ENCODE measurements at places on chromosomes 4 and X.

DNA sequence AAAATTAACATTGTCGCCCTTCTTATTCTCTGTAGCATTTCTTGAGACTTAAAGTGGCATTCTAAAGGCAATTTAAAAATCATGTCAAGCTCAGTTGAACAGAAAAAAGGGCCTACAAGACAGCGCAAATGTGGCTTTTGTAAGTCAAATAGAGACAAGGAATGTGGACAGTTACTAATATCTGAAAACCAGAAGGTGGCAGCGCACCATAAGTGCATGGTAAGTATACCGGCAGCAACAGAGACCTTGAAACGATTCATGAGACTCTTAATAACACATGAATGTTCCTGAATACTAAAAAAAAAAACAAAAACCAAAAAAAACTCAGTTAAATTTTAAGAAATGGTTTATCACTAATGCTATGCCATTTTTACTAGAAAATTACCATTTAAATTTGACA lies 82.4 kb upstream of the HPRT1 start:
- DNase-seq: no peak

- no peak for DNase-seq
These were observed 229.3 kb upstream of the NEIL3 start for GRCh38 chr4:177080388-177080787.

DNA sequence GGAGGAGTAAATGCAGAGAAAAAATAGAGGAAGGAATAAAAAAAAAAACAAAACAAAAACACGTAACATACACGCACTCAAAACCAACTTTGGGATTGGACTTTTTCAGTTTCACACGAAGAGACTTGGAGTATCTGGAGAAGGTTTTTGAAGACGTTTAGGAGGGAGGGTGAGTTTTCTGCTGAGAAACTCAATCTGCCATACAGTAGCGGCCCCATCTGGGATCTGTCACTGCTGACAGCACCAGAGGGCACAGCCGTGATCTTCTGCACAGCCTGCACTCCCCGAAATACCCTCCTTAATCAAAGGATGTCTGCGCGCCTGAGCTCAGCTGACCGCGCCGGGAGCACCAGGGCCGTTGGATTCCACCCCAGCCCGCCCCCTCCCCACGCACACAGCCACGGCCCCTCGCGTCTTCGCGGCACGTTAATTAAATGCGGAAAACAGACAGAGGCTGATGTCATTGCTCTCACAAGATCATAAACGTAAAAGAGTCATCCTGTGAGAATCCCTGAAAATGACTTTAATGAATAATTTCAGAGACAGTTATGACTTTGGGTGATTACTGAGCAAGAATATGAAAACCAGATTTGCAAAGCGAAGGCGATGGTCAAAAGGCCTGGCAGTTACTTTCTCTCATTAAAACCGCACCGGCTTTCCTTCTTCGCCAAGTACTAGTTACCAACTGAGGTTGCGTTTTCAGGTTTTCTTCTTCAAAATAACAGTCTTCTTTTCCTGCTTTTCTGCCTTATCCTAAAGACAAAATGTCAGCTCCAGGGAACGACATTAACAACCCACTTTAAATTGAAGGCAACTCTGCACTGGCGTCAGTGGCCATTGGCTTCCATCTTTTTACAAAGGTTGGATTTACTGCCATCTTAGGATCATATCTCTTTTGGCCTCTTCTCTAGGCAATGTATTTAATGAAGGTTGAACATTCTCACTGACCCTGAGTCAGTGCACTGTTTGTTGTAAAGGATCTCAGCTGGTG lies 10.6 kb downstream of the HAND2 start:
- DNase-seq: no peak

DNA sequence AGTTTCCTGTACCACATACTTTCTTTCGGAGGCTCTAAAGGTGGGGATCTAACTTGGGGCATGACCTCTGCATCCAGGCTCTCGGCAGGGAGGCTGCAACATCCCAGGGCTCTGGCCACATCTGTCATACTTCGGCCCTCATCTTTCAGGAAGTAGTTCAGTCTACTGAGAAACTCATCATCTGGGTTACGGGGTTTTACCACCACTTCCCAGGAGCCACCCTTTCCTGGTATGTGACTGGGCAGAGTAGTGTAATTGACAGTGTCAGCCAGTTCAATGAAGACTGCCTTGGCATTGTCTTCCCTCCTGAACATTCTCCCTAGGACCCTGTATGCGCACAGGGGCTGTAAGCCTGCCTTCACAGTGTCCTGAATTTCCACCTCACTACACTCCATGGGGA lies 2.8 kb downstream of the PNMA5 start:
- DNase-seq: no peak

- DNase-seq: no peak
These were observed 38.5 kb downstream of the PRIMPOL start for GRCh38 chr4:184688005-184688404.

DNA sequence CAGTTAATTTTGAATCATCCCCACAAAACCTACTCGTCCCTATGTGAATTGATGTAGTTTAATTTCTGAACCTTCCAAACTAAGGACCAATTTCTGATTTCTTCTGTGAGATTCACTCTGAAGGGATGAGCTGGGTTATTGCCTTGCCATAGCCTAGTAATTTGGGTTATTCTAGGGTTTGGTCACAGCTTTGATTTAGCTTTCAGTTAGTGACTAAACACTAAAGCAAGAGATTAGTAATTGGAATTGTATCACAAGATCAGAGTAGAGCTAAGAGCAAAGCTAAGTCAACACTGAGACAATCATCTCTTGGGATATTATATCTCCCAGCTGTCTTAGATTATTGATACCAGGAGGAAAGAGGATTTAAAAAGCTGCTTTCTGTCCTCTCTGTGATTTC lies 588.0 kb downstream of the CCSER1 start:
- DNase-seq: peak; percentile 9

- DNase-seq: peak; percentile 18
These were observed 282.9 kb downstream of the USP46 start for GRCh38 chr4:52376132-52376704.

GRCh38 chr4:184347251-184348239 lies 126.8 kb downstream of the IRF2 start:
- DNase-seq: no peak

DNA sequence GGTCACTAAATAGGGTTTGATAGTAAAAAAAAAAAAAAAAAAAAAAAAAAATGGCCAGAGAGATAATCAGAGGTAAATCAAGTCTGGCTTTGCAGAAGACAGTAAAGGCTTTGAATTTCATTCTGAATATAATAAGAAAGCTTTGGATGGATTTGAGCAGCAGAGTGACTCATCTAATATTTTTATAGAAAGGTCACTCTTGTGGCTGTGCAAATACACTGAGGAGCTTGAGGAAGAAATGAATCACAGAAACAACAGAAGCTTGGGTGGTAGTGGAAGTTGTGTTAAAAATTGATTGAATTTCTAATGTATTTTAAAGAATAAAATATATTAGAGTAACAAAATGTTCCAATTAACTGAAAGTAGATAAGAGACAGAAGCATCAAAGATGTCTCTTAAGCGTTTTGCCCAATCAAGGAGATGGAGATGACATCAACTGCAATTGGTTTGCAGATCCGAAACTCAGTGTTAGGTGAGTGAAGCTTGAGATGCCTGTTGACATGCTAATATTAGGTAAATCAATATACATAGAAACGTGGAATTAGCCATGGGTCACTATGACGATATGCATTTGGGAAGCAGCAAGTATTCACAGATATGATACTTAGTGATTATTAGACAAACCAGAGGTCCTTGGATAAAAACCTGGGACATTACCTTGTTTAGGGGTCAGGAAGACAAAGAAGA lies 280.5 kb downstream of the GPM6A start:
- DNase-seq: peak; percentile 39

DNA sequence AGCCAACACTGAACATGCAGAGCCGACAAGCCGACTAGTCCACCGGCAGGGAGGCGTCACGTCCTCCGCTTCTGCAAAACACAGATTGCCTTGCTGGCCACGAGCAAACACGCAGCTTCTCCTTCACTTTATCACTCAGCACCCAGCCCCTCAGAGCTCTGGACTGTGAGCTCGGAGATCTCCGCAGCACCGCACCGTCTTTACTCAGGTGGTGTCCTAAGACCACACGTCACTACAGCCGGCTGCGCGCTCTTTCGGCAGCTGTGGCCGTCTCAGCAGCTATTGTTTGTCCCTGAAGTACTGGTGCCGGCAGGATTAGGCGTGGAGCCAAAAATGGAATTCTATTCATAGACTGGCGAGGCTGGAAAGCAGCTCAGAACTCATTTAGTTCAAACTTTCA lies 72.0 kb downstream of the FAT1 start:
- DNase-seq: no peak

- no peak for DNase-seq
These were observed 20.3 kb downstream of the RUFY3 start for GRCh38 chr4:70741867-70742658.

- DNase-seq: no peak
These were observed 3.4 kb upstream of the ODAPH start for GRCh38 chr4:75552452-75552851.

DNA sequence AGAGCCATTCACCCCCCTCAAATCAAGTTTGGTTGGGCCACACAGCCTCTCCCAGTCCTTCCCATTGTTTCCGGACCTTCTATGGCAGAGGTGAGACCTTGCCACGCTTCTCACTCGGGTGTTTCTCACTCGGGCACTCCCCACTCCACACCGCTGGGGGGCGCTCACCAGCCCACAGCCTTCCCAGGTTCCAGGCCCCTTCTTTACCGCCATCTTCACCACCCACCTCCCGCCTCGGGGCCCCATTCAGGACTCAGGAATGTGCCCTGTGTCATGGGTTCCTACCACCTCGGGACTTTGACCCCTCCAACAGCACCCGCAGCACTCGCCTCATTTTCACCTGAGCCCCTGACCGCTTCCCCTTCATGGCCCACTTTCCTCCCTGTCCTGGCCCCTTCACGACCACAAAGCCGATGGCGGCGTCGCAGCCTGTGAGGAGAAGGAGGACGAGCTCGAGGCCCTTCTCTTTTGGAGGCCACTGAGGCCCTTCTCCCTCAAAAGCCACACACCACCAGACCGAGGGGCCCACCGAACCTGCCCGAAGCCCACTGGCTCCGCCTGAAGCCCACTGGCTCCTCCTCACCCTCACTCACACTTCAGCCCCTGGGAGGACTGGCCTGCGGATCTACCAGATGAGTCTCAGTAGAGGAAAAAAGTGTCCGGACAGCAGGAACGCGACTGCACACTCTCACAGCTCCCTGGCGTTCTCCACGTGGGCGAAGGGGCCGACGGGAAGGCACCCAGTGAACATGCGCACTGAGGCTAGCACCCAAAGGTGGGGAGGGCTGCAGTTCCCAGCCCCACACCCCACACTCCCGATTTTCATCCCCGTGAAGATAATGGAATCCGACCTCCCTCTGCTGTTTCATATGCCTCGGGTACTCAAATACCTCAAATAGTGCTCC lies at the start of gene PAGE1:
Gene PAGE1, minus strand, starts transcription at position 709 of the 905 bp plus-strand sequence. CDS start 1,214 bp downstream, outside the sequence.
- no peak for DNase-seq

- DNase-seq: no peak
These were observed 16.5 kb downstream of the ZFX start for GRCh38 chrX:24166078-24166477.

DNA sequence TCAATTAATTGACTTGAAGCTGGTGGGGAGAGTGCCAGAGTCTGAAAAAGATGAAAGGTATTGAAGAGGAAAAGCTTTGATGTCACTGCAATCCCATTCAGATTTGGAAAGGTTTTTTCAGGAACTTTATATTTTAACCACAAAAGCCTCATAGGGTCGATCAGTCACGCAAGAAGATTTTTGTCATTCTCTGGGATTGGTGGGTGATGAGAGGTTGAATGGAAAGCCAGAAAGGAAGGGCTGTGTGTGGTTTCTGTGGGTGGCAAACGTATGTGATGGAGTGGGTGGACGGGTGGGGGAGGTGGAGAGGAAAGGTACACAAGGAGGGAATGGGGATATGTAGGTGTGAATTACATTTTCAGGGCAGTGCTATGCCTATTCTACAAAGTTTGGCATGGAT lies 173.8 kb upstream of the SCML1 start:
- no peak for DNase-seq

DNA sequence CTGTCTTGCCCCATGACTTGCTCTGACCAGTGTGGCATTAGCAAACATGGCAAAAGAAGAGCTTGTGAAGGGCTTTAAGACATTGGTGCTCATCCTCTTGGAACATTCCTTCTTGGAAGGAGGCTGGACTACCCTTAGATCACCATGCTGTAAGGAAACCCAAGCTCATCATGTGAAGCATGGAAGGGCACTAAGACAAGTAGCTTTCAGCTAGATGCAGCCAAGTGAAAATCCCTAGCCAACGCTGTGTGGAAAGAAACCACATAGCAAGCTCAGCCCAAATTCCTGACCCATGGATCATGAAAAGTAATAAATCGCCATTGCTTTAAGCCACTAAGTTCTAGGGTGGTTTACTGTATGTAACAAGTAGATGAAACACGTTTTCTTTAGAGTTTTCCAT lies 12.4 kb upstream of the PACRGL start:
- DNase-seq: peak; percentile 48

DNA sequence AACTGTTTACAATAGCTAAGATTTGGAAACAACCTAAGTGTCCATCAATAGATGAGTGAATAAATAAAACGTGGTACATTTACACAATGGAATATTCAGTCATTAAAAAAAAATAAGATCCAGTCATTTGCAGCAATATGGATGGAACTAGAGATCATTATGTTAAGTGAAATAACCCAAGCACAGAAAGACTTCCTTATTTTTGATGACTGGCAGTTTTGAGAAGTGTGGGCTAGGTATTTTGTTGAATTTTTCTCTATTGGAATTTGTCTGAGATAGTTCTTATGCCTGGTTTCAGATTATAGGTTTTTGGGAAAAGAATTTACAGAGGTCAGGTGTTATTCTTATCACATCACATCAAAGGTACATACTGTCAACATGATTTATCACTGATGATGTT lies 293.8 kb upstream of the ARSJ start:
- no peak for DNase-seq

DNA sequence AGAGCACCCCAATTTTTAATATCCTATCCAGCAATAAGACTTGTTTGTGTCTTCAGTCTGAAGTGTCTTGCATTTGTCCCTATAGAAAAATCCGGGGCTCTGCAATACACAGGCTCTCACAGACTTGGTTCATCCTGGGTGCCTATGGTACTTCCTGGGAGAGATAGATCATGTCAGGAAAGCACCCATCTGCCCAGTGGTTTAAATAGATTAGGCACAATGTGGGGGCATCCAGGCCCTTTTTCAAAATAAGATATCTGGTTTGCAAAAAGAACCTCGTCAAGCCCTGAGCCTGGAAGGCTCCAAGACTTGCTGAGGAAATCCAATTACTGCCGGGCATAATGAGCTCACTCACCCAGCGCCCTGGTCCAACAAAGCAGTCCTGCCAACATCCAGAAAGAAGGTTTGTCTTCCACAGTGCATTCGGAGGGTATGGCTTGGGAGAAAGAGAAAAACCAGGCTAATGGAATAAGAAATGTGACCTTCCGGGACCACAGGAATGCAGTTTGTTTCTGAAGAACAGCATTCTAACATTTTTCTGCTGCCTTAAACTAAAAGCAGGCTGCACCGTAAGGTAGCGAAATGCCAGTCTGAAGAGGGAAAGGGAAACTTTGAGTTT lies 11.6 kb downstream of the JAKMIP1 start:
- no peak for DNase-seq

- DNase-seq: no peak
These were observed 9.3 kb upstream of the RFC1 start for GRCh38 chr4:39375478-39375877.
